OCI-LY7 (cell line): ENCODE measurements at places on chromosomes 6 and 20. TPM values are rescaled to one million over a fixed set of nuclear protein-coding genes. Genes with fewer than 3 reads are reported as not detected.

- DNase-seq: no peak
These were observed 512.1 kb downstream of the QKI start for GRCh38 chr6:163926642-163927041.

- DNase-seq: no peak
These were observed 74.2 kb downstream of the TAF4 start for GRCh38 chr20:61991476-61991875.

- DNase-seq: no peak
These were observed 83.0 kb upstream of the FAM184A start for GRCh38 chr6:119161438-119161837.

DNA sequence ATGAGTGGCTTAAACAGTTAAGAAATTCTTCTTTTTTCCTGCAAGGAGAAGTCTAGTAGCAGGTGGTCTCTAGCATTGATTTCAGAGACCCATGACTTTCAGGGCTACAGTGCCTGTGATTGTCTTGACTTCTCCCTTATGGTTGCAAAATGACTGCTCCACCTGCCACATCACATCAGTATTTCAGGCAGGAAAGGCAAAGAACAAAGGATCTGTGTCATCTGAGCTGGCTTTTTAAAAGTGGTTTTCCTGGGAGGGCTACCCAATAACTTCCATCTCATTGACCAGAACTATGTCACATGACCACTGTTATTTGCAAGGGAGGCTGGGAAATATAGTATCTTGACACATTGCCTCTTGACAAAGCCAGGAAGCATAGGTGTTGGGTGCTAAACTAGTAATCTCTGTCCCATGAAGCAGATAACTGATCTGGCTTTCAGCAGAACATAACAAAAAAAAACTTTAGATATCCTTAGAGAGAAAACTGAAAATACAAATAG, 226.2 kb downstream of the DHX35 start:
- DNase-seq: no peak

- DNase-seq: no peak
These were observed 114.5 kb downstream of the FAM120B start for GRCh38 chr6:170420791-170421776.

DNA sequence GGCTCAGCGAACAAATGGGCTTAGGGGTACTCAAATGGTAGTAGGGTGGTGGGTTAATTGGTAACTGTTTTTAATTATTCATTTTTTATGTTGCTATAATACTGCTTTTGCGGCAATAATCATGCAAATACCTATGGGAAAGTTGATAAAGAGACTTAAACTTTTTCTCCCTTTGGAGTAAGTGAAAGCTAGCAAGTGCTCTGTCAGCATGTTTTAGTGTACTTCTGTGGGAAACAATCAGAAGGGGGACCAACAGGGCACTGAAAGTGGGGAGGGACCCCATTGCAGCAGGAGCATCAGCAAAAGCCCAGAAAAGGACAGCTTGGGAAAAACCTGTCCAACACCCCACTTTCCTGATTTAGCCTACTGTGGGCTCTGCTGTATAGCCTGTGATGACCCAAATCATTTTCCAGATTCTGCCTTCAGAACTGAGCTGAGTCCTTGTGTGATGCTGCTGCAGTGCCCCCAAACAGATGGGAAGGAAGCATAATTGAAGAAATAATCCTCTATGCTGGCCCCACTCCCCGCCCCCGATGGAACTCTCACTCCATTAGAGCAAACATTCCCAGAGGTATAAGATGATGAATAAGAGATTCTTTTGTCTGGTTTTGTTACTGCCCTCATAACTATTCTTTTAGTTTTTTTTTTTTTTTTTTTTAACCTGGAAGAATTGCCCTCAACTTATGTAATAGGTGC, 322.8 kb downstream of the CD83 start:
- no peak for DNase-seq

GRCh38 chr6:131828951-131829350, 21.1 kb downstream of the ENPP1 start:
- DNase-seq: no peak

DNA sequence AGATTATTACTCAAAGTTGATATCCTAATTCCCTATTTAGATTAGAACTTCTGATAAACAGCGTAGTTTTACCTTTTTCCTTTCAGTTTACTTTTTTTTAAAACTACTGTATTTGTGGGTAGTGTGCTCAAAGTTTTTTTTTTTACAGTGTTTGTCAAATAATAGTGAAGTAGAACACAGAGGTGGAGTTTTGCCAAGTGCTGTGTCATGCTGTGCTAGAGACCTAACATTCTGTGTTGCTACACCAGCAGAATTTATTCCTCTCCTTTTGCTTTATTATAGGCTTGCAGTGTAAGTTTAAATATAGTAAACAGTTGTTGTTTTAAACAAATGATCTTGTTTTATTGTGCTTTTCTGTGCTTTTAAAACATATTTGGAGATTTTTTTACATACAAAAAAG, 125.4 kb downstream of the HIVEP1 start:
- no peak for DNase-seq

GRCh38 chr6:73123632-73124329, 101.5 kb downstream of the KHDC1L start:
- DNase-seq: no peak

DNA sequence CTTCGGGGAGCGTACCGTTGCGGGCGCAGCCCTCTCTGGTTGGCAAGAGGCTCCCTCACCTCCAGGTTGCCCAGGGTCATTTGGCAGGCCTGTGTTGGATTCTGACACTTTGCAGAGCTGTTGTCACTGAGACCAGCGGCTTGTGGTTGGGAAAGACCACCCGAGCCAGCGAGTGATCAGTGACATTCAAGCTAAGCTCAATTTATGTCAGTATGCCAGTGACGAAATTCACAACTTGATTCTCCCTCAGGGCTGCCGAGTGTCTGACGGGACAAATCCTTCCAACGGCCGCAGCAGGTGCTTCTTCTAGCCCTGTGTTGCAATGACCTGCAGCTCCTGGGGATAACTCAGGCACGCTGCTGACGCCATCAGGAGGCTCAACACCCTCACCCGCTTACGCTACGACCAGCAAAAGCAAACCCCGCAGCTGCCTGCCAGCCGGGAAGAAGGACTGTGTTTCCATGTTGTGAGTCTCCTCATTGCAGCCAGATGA, 16.9 kb upstream of the SLC22A2 start:
- DNase-seq: no peak

NHLRC1 gene
- total RNA-seq: not detected in 2 replicates

CHRNA4 gene
- total RNA-seq: not detected in 2 replicates

ZC2HC1B gene
- total RNA-seq: not detected in 2 replicates

SLC16A10 gene
- not detected in 2 replicates for total RNA-seq

RAET1L gene
- not detected in 2 replicates for total RNA-seq
